ENCODE measurements at places on chromosomes 4 and X.

DNA sequence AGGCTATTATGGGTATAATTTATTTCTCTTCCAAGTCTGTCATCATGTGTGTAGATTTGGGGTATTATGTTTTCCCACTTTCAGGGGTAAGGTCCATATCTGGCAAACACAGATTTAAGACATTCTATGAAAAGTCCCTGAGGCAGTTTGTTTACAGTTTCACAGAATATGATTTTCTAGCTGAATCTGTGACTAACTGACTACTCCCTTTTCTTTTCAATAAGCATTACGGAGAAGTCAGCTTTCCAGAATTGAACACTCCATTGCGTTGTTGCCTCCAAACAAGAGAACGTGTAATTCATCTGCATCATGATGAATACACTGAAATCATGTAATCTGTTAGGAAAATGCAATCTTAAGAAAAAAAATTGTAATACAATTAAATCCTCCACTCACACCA lies 226.7 kb upstream of the SFRP2 start:
- no peak for DNase-seq

- DNase-seq, result no peak
Observed at GRCh38 chr4:76275486-76276124, 24.1 kb downstream of the FAM47E start.

DNA sequence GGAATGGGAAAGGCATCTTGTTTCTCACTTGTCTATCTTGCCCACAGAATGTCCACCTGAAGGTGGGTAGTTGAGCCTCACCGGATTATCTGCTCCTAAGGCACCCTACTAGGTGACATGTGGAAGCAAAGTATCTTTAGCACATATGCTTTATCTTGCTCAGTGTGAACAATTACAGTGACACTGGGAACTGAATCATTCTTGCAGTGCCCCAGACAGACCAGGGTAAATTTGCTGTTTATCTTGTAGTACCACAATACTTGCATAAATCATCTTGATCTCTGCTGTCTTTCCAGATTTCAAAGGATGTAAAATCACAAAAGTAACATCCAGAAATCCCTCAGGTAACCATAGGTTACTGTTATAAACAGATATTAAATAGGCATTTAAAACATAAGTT lies 930.0 kb upstream of the INTU start:
- no peak for DNase-seq

DNA sequence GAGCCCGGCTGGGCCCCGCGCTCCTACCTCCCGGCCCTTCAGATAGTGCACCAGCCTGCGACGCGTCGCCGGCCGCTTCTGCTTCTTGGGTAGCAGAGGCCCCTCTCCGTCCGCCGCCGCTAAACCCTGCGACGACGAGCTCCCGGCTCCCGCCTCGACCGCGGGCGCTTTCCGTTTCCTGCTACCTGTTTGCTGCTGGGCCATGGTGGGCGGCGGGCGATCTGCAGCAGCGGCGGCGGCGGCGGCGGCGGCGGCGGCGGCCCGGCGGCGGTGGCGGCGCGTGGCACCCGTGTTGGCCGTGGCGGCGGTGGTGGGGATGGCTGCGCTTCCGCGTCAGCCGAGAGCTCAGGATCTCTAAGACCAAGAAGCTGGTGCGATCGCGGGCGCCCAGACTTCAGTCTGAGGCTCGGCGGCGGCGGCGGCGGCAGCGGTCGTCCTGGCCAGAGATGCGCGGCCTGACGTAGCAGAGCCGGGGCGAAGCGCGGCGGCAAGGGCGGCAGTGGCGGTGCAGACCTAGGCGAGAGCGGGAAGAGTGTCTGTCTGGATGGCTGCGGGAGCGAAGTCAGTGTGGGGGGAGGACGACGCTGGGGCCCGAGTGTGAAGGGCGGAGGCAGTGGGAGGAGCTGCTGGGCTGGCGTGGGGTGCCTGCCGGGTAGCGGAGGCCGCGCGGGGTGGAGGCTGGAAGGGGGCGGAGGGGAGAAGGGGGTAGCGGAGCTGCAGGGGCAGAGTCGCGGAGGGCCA lies at the start of gene DCAF12L2:
Gene DCAF12L2 (minus strand): TSS at position 569 of the 741 bp plus-strand sequence. CDS start 365 bp downstream, at position 204.
- no peak for DNase-seq

DNA sequence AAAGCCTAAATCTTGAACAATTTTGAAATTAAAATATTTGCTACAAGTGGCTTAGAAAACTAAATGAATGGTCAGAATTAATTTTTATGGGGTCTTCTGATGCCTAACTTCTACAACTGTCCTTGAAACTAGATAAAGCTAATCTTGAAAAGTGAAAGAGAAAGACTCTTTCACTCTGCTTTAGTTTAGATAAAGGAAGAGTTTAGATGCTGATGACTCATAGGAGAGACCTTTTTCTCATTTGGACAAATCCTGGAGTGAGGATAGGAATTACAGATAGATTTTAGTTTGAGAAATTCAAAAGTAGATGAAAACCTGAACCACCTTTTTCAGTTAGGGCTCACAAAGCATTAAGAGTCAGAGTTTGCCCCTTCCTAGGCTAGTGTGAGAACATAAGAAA lies 342.3 kb upstream of the GRID2 start:
- no peak for DNase-seq

DNA sequence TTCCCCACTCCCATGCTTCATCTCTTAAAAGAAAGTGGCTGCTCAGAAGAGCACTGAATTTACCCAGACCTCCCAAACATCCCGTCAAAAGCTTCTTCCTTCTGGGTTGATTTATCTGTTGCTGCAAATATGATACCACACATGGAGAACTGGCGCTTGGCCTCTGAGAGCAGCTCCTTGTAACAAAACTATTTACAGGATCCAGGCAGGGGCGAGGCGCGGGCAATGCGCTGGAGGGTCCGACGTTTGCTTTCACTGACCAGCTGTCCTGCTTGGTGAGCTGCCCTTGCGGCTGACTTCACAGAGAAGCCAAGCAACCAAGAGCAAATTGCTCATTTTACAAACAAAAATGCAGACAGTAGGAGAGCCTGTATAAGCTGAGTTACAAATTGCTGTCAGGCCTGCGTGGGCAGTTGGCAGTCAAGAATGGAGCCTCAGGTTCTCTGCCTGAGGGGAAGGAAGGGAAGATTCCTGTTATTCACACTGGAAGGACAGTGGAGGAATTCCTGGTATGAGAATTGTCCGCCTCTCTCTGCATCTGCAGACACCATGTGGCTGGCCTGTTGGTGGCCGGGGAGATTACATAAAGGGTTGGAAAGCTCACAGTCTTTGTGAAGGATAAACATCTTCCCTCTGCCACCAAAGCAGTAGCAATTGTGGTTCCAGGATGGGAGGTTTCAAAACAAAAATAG lies 192.2 kb upstream of the LEF1 start:
- no peak for DNase-seq

DNA sequence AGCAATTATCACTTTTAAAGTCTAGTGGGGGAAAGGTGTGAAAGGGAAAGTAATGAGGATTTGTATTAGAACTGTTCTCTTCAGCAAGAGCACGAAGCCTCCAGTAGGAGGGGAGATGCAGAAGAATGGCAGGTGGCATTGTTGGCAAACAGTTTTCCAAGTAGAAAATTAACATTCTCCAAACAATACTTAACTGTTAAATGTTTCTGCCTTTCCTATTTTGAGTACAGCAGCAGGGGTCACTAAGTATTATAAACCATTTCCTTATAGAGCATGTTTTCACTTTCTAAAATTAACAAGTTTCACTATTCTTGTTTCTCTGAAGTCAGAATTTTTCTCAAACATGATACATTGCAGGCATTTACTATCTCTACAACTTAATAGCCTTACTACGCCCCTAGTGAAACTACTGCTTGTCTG lies 58.7 kb downstream of the LEF1 start:
- DNase-seq, result no peak

DNA sequence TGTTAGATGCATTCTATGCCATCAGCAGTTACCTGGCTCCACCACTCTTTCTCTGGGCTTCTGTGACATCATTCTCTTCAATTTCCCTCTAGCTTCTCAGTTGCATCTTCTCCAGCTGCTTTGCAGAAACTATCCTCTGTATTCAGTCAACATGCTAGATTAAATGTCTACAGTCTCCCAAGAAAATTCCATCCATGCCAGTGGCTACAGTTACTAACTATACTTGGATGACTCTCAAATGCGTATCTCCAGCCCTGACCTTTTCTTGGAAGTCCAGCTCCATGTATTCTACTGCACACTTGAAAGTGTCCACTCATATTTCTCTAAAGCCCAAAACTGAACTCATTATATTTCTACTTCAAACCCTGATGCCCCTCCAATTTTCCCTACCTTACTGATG lies 232.3 kb upstream of the TENM3 start:
- no peak for DNase-seq

Data from stimulated activated CD8-positive, alpha-beta memory T cell treated with anti-CD3 and anti-CD28 coated beads, Interleukin-7, amount 100 ng/mL, for 1 hour (primary cell).